Colonic mucosa (tissue), 4 donors: ENCODE measurements at places on chromosomes 4 and X.

- DNase-seq: no peak
Observed at GRCh38 chr4:91127831-91128230, 1000.6 kb downstream of the CCSER1 start.

DNA sequence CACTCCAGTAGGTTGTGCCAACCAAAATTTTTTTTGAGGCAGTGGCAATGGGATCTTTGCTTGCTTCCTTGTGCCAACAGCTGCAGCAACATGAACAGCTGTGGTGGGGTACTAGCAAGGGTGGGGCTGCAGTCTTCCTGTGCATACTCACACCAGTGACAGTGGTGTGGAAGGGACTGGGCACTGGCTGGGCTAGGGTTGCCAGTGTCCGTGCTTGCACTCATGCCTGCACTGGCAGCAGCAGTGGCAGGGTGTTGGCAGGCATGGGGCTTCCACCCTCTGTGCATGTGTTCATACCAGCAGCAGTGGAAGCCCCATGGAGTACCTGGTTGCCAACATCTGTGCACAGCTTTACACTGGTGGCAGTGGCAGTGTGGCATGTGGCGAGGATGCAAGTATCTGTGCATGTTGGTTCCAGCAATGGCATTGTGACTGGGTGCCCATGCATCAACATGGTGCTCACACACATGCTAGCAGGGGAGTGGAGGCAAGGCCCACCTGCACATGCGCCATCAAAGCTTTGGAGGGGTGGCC, 1312.6 kb downstream of the PCDH18 start:
- no peak for DNase-seq

GRCh38 chr4:1521821-1522361, 115.6 kb upstream of the NKX1-1 start:
- no peak for DNase-seq

GRCh38 chr4:82423245-82424054, 6.8 kb downstream of the HNRNPDL start:
- no peak for DNase-seq

- no peak for DNase-seq
Observed at GRCh38 chr4:113692809-113693411, 68.6 kb downstream of the CAMK2D start.

DNA sequence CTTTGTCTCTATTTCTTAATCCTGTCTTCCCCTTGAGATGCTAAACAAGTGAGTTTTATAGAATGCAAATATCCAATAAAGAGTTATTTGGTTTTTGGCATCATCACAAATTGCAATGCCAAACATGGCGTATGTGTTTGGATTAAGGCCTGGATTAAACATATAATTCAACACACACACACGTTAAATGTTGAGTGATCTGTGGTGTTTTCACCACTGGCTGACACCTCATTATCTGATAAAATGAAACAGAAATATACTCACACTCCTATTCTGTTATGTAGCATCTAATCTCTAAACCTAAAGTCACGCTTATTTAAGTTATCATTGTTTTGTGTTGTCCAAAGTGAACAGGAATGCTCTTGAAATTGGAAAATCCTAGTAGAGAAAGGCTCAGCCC, 506.2 kb downstream of the FSTL5 start:
- no peak for DNase-seq

- no peak for DNase-seq
Observed at GRCh38 chr4:108244606-108245005, 75.9 kb upstream of the LEF1 start.

GRCh38 chrX:55758033-55758432, 40.5 kb downstream of the RRAGB start:
- no peak for DNase-seq

DNA sequence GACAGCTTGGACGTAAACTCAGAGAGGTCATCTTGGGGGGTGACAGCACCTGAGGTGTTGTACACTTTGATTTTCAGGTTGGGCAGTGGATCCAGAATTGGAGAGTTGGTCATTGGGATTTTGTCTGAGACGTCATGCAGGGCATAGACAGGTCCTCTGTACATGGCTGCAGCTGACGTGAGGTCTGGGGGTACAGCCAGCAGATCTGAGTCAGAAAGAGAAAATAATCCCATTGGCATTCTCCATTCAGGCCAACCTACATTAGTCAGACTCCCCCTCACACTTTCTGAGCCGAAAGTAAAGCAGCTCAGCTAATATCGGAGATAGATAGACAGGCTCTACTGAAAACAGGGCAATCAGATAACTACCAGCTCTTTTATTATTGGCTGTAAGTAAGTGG, 329.7 kb downstream of the UNC5C start:
- DNase-seq: no peak

DNA sequence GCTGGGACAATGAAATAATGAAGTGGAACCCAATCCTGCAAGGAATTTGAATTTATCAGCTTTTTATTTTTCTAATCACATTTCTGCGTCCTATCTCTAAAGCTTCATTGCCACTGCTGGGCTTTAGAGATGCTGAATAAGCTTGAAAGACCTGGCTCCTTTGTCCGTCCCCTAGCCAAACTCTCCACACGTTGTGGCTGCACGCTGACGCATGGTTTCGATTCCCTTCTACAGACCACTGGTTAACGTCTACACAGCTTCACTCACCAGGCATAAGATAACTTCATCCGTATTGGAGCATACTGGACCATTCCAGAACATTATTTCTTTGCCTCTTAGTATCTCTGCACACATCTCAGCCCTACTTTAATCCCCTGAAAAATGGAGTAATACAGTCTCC, 31.2 kb downstream of the SPANXN3 start:
- DNase-seq: no peak
